Stromal cell of bone marrow (primary cell): ENCODE measurements at places on chromosomes 12 and 14.
A peak's percentile ranks its signal among the peaks of the same experiment; 100 is the strongest.

GRCh38 chr12:5178571-5178970 is 134.9 kb downstream of the KCNA5 start:
- no peak for DNase-seq

DNA sequence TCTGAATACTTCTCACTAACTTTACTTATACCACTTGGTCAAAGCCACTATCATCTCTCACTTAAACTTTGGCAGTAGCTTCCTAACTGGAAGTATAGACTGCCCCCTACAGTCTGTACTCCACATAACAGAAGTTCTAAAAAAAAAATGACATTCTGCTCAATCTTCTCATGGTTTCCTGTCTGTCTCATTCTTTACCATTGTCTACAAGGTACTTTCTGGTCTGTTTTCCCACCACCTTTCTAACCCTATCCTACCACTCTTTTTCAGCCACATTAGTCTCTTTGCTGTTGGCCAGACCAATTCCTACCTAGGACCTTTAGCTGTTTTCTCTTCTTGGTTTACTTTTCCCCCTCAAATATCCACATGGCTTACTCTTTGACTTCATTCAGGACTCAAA is 14.7 kb downstream of the CPSF6 start:
- peak; percentile 25 for DNase-seq

GRCh38 chr12:22172501-22172900 is 126.5 kb downstream of the CMAS start:
- no peak for DNase-seq

- DNase-seq: no peak
These were observed 635 bp downstream of the LTA4H start for GRCh38 chr12:96034621-96035282.

GRCh38 chr14:64705381-64706118 is 1.3 kb downstream of the PLEKHG3 start:
- DNase-seq: no peak

DNA sequence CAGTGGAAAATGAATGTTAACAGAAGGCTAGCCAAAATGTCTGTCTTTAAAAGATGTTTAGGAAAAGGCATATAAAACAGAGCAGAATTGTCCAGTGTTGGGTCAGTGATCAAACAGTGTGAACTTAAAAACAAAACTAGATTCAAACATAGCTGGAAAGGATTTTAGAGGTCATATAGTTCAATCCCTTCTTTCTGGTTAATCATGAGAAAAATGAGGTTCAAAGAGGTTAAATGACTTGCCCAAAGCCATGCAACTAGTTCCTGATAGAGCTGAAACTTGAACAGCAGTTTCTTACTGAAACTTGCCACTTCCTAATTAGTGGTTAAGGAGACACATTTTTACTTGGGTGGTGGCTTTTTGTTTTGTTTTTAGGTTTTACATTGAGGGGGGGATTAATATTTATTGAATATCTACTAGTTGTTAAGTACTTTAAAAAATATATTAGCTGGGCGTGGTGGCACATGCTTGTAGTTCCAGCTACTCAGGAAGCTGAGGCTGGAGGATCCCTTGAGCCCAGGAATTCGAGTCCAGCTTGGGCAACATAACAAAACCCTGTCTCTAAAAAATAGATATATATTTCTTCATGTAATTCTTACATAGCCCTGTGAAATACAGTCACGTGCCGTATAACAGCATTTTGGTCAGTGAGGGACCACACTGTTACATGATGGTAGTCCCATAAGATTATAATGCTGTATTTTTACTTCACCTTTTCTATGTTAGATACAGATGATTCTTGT is 20.4 kb downstream of the ACVR1B start:
- no peak for DNase-seq

GRCh38 chr12:3251691-3252090 is 174.5 kb downstream of the TSPAN9 start:
- DNase-seq: no peak

- peak; percentile 75 for DNase-seq
These were observed 179.0 kb upstream of the RGS6 start for GRCh38 chr14:71753126-71753830.
